Nucleus accumbens (tissue), 56 donors: ENCODE measurements at places on chromosomes 6 and 20.

DNA sequence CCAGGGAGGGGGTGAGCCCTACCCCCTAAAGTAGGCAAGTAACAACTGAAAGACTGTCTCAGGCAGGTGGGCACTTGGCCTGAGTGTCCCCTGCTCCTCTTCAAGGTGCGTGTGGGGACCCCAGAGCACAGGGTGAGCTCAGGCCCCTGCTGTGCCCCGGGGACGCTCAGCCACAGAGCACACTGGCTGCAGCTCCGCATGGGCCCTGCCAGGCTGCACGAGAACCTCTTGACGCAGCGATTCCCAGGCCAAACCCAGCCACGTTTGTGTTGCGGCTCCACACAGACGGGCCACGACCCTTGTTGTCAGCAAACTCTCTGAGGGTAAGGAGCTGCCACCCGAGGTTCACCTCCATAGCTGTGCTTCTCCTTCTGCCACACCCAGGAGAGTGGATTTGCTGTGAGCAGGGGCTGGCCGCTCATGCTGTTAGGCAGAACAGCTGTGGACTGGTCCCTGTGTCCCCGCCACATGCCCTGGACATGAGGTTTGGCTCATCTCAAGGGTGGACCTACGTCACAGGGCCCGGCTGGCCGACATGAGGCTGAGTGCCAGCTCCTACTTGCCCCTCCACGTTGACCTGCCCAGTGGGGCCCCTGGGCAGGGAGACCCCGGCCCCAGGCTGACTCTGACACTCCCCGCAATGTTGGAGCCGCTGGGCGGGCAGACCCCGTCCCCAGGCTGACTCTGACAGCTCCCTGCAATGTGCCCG lies 29.7 kb upstream of the GATA5 start:
- DNase-seq, result no peak

DNA sequence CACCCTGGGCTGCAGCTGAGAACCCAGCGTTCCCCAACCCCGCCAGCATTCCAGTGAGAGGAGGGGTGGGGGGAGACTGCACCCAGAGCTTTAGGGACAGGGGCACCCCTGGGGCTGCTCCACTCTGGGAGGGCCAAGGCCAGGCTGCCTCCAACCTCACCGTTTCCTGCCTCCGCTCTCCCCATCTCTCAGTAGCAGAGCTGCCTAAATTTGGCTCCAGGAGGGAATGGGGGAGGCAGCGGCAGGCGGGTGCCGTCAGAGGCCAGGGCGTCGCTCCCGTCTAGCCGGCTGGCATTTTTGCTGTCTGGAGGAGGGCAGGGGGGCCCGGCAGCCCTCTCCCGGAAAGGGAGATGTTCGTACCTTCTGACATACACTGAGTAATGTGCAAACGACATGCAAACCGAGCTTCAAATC lies 46.6 kb downstream of the NOL4L start:
- no peak for DNase-seq

DNA sequence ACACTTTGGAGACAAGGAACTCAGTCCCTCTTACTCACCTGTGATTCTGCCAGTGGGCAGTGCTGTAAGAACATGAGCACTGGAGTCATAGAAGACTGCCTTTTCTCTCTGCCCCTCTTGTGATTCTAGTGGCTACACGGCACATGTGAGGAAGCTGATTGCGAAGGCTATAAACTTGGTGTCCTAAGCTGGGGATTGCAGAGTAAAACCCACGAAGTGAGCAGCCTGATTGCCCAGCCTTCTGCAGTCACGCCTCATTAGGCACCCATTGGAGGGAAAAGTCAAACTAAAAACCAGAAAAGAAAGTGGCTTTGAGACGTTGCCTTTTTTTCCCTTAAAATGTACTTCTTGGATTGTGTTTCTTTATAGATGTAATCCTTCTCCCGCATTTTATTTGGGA lies 748.4 kb upstream of the CHD6 start:
- no peak for DNase-seq

GRCh38 chr20:63567386-63568169 lies 6.5 kb downstream of the HELZ2 start:
- no peak for DNase-seq

DNA sequence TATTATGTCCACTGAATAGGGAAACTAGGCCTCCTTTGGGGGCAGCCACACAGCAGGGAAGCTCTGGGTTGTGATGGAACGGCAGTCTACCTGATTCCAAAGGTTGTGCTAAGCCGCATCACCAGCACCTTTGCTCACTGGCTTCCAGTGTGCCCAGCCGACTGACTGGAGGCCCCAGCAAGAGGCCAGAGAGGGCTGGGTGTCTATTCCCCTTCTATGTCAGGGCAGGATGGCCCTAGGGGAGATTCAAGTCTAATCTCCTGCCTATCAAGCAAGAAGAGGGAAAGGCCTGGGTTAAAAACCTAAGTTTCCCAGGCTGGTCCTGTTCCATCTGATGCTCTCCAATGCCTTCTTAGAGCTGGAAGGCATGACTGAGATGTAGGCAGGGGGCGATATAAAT lies 53.6 kb downstream of the JPH2 start:
- no peak for DNase-seq

GRCh38 chr20:22465622-22466446 lies 118.5 kb downstream of the FOXA2 start:
- DNase-seq, result no peak

DNA sequence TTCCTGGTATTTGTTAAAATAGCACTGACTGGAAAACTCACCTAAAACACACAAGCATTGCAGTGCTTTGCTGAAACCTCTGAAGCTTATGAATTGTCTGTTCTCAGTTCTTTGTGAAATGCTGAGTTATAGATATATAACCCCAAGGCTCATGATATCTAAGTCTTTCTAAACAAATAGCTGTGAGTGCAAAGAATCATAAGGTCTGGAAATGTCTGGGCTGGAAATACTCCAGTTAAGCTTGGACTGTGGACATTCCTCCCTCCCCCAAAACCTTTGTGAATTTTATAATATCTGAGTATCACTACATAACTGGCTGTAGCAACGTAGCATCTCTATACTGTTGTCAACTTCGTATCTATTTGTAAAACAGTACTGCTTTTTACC lies 69.1 kb downstream of the CBLN4 start:
- DNase-seq, result no peak

- no peak for DNase-seq
Measured at GRCh38 chr20:18657575-18657974, 69.7 kb downstream of the DTD1 start.

GRCh38 chr6:142810952-142811514 lies 133.9 kb downstream of the HIVEP2 start:
- no peak for DNase-seq

DNA sequence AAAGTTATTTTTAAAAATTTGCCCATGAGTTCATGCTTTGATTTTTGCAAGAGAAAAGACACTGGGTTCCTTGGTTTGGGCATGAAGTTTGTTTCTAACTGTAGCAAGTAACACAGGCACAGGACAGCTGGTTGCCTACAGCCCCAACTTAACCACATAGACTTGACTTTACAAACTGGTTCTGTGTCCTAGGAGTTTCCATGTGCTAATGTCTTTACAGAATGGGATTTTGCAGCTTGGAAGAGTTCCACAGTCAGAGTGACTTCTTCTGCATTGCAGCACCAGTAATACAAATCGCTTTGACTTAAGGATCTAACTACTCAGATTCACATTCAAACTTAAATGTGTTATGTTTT lies 44.3 kb downstream of the OR2B2 start:
- DNase-seq, result no peak

GRCh38 chr6:132687306-132687705 lies 26.5 kb downstream of the VNN1 start:
- DNase-seq, result no peak

GRCh38 chr6:89680551-89680950 lies 42.0 kb upstream of the LYRM2 start:
- no peak for DNase-seq

- no peak for DNase-seq
Measured at GRCh38 chr6:13205106-13205505, 123.2 kb downstream of the TBC1D7 start.

- no peak for DNase-seq
Measured at GRCh38 chr6:127177923-127178231, 59.4 kb downstream of the RSPO3 start.

GRCh38 chr6:125947615-125948014 lies 9.0 kb upstream of the HINT3 start:
- DNase-seq, result no peak

GRCh38 chr6:159527351-159527750 lies 165.7 kb downstream of the SOD2 start:
- DNase-seq, result no peak

GRCh38 chr6:67679566-67680296 lies 955.4 kb upstream of the ADGRB3 start:
- no peak for DNase-seq

DNA sequence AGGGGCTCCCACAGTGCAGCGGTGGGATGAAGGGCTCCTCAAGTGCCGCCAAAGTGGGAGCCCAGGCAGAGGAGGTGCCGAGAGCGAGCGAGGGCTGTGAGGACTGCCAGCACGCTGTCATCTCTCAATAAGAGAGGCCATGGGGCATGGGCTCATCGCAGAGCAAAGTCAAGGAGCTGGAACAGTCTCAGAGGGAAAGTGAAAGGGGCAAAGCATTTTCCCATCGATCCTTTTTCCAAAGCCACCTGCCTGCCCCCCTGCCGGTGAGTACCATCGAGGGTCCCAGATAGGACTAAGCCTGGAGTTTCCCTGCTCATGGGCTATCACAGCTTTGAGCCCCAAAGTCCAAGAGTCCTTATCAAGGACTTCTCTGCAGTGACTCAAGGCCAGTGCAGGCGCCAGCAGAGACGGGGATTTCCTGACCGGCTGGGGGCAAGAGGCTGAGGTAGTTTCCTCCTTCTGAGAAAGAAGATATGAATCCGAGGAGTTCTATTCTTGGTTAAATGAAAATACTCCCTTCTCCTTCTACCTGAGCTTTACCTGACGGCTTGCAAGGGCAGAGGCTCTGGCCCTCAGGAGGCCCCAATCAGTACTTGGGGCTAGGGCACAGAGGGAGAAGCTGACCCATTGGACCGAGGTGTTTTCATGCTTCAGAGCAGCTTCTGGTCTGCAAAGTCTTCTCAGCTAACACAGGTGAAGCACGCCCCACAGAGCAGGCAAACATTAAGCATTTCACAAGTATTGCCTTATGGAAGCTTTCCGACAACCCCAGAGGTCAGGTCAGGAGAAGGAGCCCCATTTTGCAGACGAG lies 22.6 kb downstream of the ETV7 start:
- no peak for DNase-seq

- no peak for DNase-seq
Measured at GRCh38 chr6:80161434-80161833, 55.0 kb downstream of the BCKDHB start.

- DNase-seq, result no peak
Measured at GRCh38 chr6:124356276-124356810, 552.7 kb downstream of the NKAIN2 start.

- no peak for DNase-seq
Measured at GRCh38 chr20:9981829-9982228, 53.0 kb upstream of the ANKEF1 start.

- no peak for DNase-seq
Measured at GRCh38 chr6:35059596-35060345, 81.4 kb downstream of the TCP11 start.

- no peak for DNase-seq
Measured at GRCh38 chr6:35640017-35640664, 48.6 kb downstream of the FKBP5 start.

GRCh38 chr6:37260040-37260439 lies 2.1 kb upstream of the TMEM217 start:
- DNase-seq, result no peak

DNA sequence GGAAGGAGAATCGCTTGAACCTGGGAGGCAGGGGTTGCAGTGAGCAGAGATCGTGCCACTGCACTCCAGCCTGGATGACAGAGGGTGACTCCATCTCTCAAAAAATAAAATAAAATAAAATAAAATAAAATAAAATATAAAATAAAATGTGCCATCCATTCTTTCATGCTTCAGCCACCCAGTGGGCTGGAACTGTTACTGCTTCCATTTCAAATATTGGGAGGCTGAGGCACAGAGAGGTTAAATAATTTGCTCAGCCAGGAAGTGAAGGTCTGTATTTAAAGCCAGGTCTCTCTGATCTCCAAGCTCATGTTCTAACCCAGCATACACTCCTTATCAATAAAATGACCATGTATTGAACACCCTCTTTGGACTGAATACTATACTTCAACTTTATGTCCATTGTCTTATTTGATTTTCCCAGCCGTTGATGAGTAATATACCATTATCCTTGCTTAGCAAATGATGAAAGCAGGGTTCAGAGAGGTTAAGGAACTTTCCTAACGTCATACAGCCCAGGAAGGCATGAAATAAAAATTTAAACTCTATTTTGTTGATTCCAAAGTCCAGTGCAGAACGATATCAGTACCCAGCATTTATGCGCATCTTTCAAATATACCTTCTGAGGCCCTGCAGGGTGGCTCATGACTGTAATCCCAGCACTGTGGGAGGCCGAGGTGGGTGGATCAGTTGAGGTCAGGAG lies 25.8 kb upstream of the SLC9A8 start:
- DNase-seq, result no peak

DNA sequence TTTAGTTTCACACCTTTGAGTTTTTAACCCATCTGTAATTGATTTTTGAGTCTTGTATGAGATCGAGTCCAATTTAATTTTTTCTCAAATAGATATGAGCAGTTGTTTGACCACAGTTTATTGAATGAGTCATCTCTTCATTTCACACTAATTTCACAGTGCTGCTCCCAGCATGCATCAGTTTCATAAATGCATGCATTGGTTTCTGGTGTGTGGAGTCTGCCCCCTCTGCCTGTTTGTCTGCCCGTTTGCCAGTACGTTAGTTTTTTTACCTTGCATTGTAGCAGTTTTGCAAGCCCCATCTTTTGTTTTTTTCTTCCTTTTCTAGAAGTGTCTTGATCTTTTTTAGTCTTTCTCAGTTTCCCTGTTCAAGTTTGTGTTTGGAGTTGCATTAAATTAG lies 11.9 kb downstream of the SLX4IP start:
- DNase-seq, result no peak

- DNase-seq, result no peak
Measured at GRCh38 chr6:27176096-27176495, 71.4 kb upstream of the PRSS16 start.

DNA sequence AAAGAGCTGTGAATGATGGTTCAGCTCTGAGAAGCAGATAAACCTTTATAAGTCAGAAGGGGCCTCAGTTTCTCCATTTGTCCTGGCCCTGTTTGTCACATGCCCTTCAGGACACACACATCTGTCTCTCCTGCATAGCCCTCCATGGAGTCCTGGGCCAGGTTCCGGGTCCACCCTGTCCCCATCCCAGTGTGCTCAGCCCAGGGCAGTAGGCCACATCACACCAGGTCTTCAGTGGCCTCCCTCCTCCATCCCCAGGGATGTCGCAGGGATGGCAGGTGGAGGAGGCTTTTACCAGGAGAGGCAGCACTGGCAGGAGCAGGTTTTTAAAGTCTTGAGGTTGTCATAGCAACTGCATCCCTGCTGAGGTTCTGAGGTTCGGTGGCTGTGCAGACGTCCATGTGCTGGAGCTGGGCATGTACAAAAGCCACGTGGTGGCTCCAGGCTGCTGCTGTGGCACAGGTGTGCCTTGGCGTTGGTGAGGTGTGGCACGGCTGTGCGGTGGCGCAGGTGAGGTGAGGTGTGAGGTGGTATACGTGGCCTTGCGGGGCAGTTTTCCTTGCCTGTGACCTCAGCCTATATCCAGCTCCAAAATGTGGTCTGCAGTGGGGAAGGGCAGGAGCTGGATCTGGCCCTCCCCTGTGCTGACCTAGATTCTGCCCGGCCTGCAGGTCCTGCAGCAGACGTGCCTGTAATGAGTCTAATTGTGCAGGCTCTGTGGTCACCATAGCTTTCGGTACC lies 8.0 kb upstream of the NPBWR2 start:
- peak; percentile 40 for DNase-seq

- no peak for DNase-seq
Measured at GRCh38 chr6:70474751-70475150, 61.4 kb downstream of the FAM135A start.

GRCh38 chr6:91291071-91291470 lies 704.2 kb upstream of the MAP3K7 start:
- no peak for DNase-seq
